ENCODE measurements at places on chromosomes 2 and 18.

DNA sequence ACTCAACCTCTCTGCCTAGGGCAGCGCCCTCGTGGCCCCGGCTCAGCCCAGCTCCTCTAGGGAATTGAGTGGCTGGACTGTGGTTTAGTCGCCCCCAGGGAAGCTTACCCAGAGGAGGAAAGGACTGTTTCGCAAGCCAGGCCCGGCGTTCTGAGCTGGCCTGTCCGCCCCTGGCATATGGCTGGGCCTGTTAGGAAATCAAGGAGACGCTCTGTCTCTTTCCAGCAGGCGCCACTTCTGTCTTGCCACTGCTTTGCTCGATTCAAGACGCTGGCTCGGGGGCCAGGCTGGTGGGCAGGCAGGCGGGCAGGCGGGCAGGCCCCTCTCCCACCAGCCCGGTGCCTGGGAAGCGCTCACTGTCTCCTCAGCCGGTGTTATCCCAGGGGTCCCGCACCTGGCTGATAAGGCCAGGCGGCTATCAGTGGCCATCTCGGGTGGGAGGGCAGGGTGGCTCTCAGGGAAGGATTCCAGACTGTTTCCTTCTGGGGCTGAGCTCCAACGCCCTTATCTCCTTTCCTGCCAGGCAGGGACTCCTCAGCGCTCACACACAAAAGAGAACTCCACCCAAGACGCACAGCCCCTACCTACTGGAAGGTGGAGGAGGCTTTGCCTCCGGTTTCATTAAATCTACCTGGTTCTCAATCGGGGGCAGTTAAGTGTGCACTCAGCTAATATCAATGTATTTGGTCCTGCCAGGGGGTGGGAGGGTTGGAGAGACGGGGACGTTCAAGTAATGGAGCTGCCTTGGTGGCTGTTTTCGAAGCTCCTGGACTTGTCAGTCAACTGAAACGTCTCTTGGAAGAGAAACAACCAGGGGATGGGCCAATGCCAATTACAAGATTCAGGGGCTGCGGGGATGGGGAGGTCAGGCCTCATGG lies 109.1 kb downstream of the SMAD7 start:
- DNase-seq: no peak

GRCh38 chr18:9809697-9810096 lies 76.1 kb upstream of the TXNDC2 start:
- DNase-seq: no peak

GRCh38 chr2:26848336-26849055 lies 564 bp downstream of the DPYSL5 start:
- DNase-seq: no peak

- no peak for DNase-seq
These were observed 18.7 kb downstream of the GKN2 start for GRCh38 chr2:68934021-68934420.

GRCh38 chr2:120440521-120441350 lies 94.8 kb downstream of the INHBB start:
- DNase-seq: no peak

GRCh38 chr2:106158871-106159270 lies 35.2 kb downstream of the UXS1 start:
- peak; percentile 50 for DNase-seq

DNA sequence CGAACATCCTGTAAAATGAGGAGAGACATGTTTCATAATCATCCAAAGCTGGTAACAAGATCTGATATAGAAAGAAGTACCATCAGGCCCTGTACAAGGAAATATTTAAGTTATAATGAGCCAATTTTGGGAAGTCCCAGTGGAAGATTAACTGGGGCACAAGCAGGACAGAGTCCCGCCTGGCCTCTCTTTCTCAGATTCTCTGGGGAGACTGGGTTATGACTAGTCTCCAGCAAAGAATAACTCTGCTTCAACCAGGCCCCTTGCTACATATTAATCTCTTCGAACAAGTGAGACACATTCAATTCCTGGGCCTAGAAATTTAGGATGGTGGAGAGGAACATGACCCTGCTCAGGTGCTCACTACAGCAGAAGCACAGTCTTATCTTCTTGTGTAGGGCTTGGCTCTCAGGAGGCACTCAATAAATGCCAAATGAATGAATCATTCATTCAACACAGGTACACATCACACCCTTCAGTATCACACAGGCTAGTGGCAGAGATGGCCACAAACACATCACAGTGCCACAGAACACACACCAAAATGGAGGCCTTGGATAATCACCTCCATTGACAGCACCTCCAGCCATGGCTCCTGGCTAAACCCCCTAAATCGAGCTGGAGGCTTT lies 46.4 kb upstream of the RNF152 start:
- DNase-seq: no peak

- DNase-seq: no peak
These were observed 211.0 kb upstream of the ZC3H15 start for GRCh38 chr2:186274936-186275575.

DNA sequence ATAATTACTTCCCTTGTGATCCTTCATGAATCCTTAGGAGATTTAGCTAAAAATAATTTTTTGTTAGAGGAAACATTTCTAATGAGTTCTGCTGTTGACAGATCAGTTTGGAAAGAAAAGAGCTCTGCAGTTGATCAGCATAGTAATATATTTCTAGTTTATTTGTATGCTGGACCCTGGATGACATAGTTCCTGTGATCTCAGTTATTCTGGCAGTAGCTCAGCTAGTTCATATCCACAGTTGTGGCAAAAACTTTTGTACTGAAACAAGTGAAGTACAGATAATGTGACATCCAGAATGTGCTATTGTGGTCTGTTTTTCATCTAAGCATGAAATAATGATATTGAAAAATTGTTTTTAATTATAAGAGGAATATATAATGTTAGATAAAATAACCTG lies 33.7 kb downstream of the ABI2 start:
- no peak for DNase-seq

GRCh38 chr2:215885536-215885935 lies 127.8 kb downstream of the MREG start:
- DNase-seq: no peak

GRCh38 chr2:64947885-64948284 lies 41.3 kb upstream of the SLC1A4 start:
- DNase-seq: no peak

DNA sequence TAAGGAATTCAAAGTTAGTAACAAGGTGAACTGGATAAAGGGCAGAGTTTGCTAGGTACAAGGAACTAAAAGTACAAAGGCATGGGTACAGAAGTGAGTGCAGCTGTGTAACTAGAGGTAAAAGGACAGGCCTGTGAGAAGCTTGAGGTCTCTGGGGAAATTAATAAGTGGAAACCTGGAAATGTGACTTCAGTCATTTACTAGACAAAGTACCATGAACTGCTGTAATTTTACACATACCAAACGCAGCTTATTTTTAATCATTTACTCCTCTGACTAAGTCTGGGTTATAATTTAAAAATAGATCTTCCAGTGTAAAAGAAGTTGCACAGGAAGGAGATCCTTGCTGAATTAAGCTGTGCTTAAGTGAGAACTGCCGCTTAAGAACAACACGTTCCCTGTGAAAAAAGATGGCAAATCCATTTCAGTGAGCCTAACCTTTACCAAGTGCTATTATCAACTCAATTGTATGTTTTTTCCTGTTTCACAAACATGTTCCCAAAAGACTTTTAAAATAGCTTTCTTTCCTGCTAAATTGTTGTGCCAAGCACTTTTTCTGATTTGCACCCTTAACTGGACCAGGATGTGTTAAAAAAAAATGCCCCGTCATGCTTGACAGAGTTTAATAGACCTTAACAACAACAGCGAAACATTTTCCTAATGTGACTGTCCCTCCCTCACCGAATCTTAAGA lies 44.3 kb downstream of the CALCRL start:
- DNase-seq: no peak

GRCh38 chr2:216915557-216916150 lies 55.8 kb upstream of the TNP1 start:
- DNase-seq: no peak

- DNase-seq: no peak
These were observed 66.1 kb upstream of the LRPPRC start for GRCh38 chr2:44061876-44062275.

GRCh38 chr2:188610827-188611226 lies 319.2 kb downstream of the GULP1 start:
- no peak for DNase-seq

GRCh38 chr18:46437061-46437460 lies 220.0 kb downstream of the LOXHD1 start:
- no peak for DNase-seq

DNA sequence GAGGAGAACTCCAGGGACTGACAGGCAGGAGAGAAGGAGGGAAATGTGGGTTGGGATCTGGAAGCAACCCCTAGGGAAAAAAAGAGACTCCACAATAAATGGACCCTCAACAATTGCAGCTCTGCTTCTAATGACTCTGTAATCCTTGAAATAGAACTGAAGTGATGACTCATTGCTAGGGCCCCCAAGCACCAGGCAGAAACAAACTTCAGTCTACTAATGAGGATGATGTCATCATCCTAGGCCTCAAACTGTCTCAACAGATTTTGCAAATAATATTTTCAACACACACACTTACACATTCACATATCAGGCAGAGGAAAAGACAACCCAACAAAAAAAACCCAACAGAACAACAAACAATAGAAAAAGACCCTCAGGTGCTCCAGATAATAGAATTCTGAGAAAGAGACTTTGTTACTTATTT lies 143.3 kb downstream of the HDAC4 start:
- DNase-seq: no peak

DNA sequence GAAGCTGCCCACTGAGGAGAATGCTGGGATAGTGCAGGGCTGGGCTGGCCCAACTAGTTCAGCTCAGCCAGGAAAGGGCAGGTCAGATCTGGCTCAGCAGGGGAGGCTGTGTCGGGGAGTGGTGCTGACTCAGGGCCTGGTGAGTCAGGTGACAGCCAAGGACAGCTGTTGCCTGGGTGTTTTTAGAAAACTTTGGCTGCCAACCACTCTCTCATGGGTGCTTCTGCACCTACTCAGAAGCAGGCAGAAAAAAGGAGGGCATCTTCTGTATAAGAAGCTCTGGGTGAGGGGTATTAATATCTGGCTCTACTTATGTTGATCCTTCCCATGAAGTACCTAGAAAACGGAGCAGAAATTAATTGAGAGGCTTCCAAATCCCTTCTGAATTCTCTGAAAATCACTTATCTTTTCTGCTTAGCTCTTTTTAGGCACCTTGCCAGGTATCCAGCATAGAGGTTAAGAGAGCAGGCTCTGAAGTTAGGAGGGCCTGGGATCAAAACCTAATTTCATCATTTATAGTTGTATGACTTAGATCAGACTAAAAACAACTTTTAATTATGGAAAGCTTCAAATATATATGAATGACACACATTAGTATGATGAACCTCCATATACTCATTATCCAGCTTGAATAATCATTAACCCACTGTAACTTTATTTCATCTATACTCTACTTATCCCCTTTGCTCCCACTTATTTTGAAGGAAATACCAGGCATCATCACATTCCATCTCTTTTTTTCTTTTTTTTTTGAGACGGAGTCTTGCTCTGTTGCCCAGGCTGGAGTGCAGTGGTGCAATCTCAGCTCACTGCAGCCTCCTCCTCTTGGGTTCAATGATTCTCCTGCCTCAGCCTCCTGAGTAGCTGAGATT lies 15.5 kb upstream of the RAB10 start:
- DNase-seq: no peak

DNA sequence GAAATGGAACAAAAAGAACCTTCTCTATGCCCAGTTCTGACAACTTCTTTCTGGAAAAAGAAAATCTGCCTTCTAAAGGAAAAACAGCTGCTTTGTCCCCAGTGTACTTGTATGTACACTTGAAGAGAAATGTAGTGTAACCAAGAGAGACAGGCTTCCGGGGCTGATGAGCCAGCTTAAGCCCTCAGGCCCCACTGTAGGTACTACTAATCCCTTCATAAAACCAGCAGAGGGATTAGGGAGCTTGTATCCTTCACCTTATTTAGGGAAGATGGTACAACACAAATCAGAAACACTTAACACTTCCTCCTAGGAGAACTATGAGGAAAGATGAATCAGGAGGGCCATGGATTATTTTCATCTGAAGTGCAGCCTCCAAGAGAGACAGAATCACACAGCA lies 18.8 kb upstream of the SUCLG1 start:
- DNase-seq: no peak

- no peak for DNase-seq
These were observed 46.7 kb upstream of the LCLAT1 start for GRCh38 chr2:30400151-30400954.

- DNase-seq: no peak
These were observed 11.7 kb downstream of the CREG2 start for GRCh38 chr2:101375653-101376052.

GRCh38 chr2:58635801-58636375 lies 394.8 kb upstream of the FANCL start:
- DNase-seq: no peak

- no peak for DNase-seq
These were observed 479.7 kb downstream of the PARD3B start for GRCh38 chr2:205024822-205025518.

- peak; percentile 88 for DNase-seq
These were observed 118.1 kb upstream of the EPAS1 start for GRCh38 chr2:46179037-46179621.

DNA sequence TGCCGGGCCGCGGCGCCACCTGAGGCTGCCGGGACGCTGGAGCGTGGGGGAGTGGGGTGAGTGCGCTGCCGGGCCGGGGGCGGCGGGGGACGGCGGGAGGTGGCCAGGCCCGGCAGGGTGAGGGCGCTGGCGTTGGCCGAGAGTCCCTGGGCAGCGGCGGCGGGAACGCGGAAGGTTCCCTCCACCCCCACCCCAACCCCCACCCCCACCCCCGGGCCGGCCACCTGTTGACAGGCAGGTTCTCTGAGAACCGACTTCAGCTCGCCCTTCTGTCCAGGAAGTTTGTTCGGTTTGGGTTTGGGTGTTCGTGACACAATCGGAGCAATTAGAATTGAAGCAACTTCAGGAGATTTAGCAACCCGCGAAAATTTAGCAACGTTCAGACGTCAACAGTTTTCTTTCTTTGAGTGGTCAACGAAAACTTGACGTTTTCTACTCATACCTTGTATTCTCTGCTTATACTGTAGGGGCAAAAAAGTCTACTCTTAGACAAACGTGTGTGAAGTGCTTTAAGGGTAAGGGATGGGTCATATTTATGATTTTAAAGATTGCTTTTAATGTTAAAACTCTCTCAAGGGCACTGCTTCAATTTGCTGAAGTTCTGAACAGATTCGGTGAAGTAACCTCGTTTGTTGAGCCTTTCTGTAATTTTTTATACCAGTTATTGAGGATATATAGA lies 9.3 kb downstream of the OTX1 start:
- no peak for DNase-seq

DNA sequence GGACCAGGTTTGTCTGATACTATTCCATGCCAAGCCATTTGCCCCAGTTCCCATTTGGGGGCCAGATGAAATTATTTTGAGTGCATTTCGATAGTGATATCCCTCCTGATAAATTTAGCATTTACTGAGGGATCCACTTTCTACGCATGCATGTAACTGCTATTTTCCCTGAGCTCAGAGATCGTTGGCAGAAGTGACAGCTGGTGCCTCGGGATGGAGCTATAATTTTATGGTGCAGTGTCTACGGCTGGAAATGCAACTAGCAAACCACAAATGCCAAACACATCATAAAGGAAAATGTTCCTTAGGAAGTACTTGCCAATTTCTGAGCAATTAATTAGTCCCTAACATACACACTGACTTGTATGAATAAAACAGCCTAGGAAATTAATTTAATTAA lies 254.8 kb downstream of the SLC8A1 start:
- DNase-seq: no peak

GRCh38 chr2:11554399-11554716 lies 20.5 kb downstream of the GREB1 start:
- DNase-seq: no peak

All from T-helper 2 cell (primary cell).